A549 (cell line): ENCODE measurements at places on chromosomes 16 and 17. TPM values are rescaled to one million over a fixed set of nuclear protein-coding genes. Genes with fewer than 3 reads are reported as not detected.

KRT35 gene
- not detected in 3 replicates for polyA plus RNA-seq

RPL13 gene
- 2,979 to 3,246 TPM (median 3,044 TPM) in 3 replicates for polyA plus RNA-seq

HOXB2 gene
- polyA plus RNA-seq: 0.58 to 0.65 TPM (median 0.60 TPM) in 3 replicates

NPIPB9 gene
- 1.7 to 2.5 TPM (median 2.1 TPM) in 3 replicates for polyA plus RNA-seq

ATP2A1 gene
- 1.5 to 5.2 TPM (median 2.3 TPM) in 3 replicates for polyA plus RNA-seq

TMEM235 gene
- polyA plus RNA-seq: not detected in 3 replicates

KRT34 gene
- polyA plus RNA-seq: 0.17 to 0.33 TPM (median 0.23 TPM) in 3 replicates

OTOP2 gene
- polyA plus RNA-seq: 0.08 TPM in 1 of 3 replicates, not detected in the others

HBQ1 gene
- polyA plus RNA-seq: 2.8 to 4.7 TPM (median 3.2 TPM) in 3 replicates

C17orf78 gene
- not detected in 3 replicates for polyA plus RNA-seq

METTL23 gene
- 64.6 to 67.2 TPM (median 64.9 TPM) in 3 replicates for polyA plus RNA-seq

CXCL16 gene
- 9.1 to 11.2 TPM (median 10.1 TPM) in 3 replicates for polyA plus RNA-seq

VTN gene
- polyA plus RNA-seq: 24.5 to 31.1 TPM (median 25.5 TPM) in 3 replicates

ZNF750 gene
- polyA plus RNA-seq: not detected in 3 replicates

RGS9 gene
- polyA plus RNA-seq: 6.9 to 8.2 TPM (median 7.0 TPM) in 3 replicates

IL21R gene
- polyA plus RNA-seq: 0.04 TPM in 3 replicates

CMTM2 gene
- polyA plus RNA-seq: 0.09 to 0.15 TPM in 2 of 3 replicates, not detected in the other

NETO2 gene
- polyA plus RNA-seq: 65.2 to 71.5 TPM (median 65.4 TPM) in 3 replicates

TM4SF5 gene
- 0.51 to 1.2 TPM (median 0.68 TPM) in 3 replicates for polyA plus RNA-seq

IGFBP4 gene
- polyA plus RNA-seq: 1,501 to 1,941 TPM (median 1,829 TPM) in 3 replicates

CD300A gene
- polyA plus RNA-seq: not detected in 3 replicates

KCNJ2 gene
- polyA plus RNA-seq: 0.12 to 0.17 TPM (median 0.14 TPM) in 3 replicates

MMP28 gene
- 5.2 to 8.3 TPM (median 6.6 TPM) in 3 replicates for polyA plus RNA-seq

CHP2 gene
- polyA plus RNA-seq: not detected in 3 replicates

SMURF2 gene
- 16.7 to 21.1 TPM (median 17.6 TPM) in 3 replicates for polyA plus RNA-seq

SLC38A8 gene
- not detected in 3 replicates for polyA plus RNA-seq
